ENCODE measurements at places on chromosomes 4 and X.
A peak's percentile ranks its signal among the peaks of the same experiment; 100 is the strongest.

DNA sequence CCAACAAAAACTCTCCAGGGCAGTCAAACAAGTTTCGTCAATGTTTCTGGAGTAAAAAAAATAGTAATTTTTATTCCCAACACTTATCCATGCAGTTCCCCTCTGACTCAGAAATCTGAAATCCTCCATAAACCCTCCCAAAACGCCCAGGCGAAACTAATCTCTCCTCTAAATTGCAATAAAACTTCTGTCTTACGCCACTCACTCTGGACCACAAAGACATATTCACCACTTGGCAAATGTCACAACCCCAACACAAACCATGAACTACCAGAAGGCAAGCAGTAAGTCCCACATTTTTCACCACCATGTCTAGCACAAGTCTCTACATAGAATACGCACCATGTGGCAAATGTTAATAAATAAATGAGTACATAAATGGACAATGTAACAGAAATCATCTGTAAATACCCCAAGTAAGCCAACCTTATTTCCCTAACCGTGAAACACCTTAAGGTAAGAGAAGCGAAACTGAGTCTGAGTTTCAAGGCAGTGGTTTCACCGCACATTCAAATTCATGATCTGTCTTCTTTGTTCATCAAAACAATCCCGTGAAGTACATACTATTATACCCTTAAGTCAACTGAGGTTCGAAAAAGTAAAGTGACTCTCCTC lies 1.6 kb downstream of the PAPSS1 start:
- DNase-seq, result peak; percentile 9

- no peak for DNase-seq
These were observed 107.4 kb upstream of the MSX1 start for GRCh38 chr4:4752025-4752424.

DNA sequence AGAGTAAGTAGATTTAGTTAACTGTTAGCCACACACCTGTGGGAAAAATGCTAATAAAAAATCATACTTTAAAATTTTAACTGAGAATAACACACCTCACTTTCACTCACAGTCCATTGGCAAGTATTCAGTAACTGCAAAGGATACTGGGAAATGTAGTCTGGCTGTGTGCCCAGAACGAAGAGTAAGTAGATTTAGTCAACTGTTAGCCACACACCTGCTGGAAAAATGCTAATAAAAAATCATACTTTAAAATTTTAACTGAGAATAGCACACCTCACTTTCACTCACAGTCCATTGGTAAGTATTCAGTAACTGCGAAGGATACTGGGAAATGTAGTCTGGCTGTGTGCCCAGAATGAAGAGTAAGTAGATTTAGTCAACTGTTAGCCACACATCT lies 178.4 kb upstream of the NWD2 start:
- DNase-seq, result no peak

- no peak for DNase-seq
These were observed 33.0 kb downstream of the TSPAN5 start for GRCh38 chr4:98625399-98625798.

DNA sequence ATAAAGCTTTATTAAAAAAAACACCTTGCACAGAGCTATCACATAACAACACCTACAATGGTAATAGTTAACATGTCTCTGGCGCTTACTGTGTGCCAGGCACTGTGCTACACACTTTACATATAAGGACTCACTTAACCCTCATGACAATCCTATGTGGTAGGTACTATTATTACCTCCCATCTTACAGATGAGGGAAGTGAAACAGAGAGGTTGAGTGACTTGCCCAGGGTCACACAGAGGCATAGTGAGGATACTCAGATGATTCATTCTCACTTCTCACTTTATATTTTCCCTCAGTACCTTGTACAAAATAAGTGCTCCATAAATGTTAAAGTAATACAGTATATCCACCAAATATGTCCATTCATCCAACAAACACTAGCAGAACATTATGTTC lies 43.4 kb upstream of the IQSEC2 start:
- DNase-seq, result no peak

Data from fibroblast of skin of right quadriceps (primary cell).